ENCODE measurements at places on chromosomes 1 and 21.

- peak; percentile 47 for DNase-seq
Observed at GRCh38 chr1:61141288-61142042, 59.1 kb downstream of the NFIA start.

- no peak for DNase-seq
Observed at GRCh38 chr1:36881068-36881405, 153.3 kb downstream of the GRIK3 start.

- DNase-seq = peak; percentile 77
Observed at GRCh38 chr1:179012038-179012437, 13.7 kb upstream of the FAM20B start.

- no peak for DNase-seq
Observed at GRCh38 chr1:29574871-29575270, 338.5 kb downstream of the PTPRU start.

DNA sequence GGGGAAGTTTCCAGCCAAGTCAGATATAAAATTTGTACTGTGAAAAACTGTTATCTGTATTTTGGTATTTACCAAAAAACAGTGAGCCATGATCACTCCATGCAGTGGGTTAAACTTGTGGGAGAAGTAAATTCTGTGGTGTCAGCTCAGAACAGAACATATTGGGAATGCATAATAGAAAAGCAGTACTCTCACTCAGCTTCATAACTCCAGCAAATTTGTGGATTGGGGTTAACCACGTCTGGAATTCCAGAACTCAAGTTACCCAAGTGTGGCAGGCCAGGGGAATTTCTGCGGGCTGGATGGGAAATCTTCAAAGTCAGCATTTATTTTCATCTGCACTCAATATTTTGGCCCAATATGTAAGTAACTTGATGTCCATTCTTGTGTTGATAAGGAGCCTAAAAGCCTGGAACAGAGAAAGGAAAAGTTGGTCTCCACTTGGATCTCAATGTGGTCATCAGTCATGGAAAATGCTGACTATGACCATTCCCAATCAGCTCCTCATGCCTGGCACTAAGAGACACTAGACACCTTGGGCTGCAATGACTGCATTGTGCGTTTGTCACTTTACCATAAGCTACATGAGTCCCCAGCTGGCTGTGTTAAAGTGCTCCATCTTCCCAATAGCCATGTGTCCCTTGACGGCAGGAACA lies 39.1 kb upstream of the ENAH start:
- peak; percentile 52 for DNase-seq

- DNase-seq = no peak
Observed at GRCh38 chr1:246577082-246577719, 10.9 kb downstream of the CNST start.

- DNase-seq = no peak
Observed at GRCh38 chr1:193311226-193311948, 125.0 kb upstream of the B3GALT2 start.

DNA sequence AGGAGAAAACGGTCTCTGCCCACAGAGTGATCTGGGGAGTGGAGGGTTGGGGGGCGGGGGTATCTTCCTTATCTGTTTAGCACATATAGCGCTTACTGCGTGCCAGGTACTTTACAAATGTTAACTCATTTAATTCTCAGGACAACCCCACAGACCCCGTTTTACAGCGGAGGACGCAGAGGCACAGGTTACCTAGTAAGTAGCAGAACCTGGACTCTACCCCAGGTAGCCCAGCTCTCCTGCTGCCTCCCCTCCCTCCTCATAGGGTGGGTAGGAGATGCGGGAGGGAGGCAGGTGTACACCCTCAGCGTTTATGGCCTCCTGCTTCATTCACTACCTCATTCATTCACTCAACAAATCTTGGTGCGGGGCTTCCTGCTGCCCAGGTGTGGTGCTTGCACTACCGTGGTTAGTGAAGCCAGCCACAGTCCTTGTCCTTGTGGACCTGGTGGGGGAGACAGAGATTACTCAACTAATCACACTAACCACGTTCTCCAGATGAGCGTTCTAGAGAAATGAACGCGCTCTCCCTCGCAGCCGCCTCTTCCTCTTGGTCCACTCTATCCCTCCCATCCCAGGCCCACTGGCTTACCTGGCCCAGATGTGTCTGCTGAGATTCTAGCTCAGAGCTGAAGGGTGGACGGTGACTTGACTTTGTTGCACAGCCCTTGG lies 102.0 kb downstream of the IER5 start:
- DNase-seq = no peak

All from adipocyte (in vitro differentiated cells).